ENCODE measurements at places on chromosomes 11 and 22.
A peak's percentile ranks its signal among the peaks of the same experiment; 100 is the strongest.

- peak; percentile 40 for DNase-seq
- H3K27me3 ChIP-seq: no peaks in the 10 kb centered on the region
- H3K27ac ChIP-seq: no peak overlapping the region
- no peaks in the 10 kb centered on the region for H3K36me3 ChIP-seq
Observed at GRCh38 chr11:69292221-69292648, 1.7 kb upstream of the MYEOV start.

GRCh38 chr11:12183827-12184620, 73.6 kb downstream of the MICAL2 start:
- peaks cover 56% of the 10 kb centered on the region for H3K4me1 ChIP-seq
- H3K4me3 ChIP-seq: no peak overlapping the region
- no peaks in the 10 kb centered on the region for H3K36me3 ChIP-seq
- no peak for DNase-seq
- peak overlapping the region; percentile 99 for H3K27ac ChIP-seq

- H3K27me3 ChIP-seq: no peaks in the 10 kb centered on the region
- peaks cover 9% of the 10 kb centered on the region for H3K4me1 ChIP-seq
- DNase-seq: peak; percentile 35
- no peak overlapping the region for H3K4me3 ChIP-seq
- no peak overlapping the region for H3K27ac ChIP-seq
Observed at GRCh38 chr22:23248583-23248982, 68.3 kb downstream of the BCR start.

GRCh38 chr22:18909556-18909955, 3.4 kb downstream of the DGCR6 start:
- H3K27me3 ChIP-seq: no peaks in the 10 kb centered on the region
- H3K36me3 ChIP-seq: no peaks in the 10 kb centered on the region
- H3K4me3 ChIP-seq: no peak overlapping the region
- DNase-seq: no peak
- H3K27ac ChIP-seq: no peak overlapping the region

- H3K36me3 ChIP-seq: no peaks in the 10 kb centered on the region
- H3K4me1 ChIP-seq: no peaks in the 10 kb centered on the region
Observed at GRCh38 chr11:23897453-23898286, 599.2 kb upstream of the LUZP2 start.

DNA sequence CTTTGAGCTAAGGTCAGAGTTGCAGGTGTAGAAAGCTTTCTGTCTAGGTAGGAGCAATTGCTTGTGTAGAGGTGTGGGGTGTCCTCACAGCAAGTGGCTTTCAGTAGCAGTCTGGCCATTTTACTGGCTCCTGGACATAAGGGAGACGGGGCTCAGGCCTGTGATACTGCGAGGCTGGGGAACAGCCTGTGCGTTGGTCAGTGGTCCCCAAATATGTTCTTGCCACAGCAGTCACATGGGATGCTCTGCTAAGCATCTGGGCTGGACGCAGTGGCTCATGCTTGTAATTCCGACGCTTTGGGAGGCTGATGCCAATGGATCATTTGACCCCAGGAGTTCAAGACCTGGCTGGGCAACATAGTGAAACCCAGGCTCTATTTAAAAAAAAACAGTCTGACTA, 1.9 kb downstream of the MCM5 start:
- peaks cover 17% of the 10 kb centered on the region for H3K4me1 ChIP-seq
- H3K4me3 ChIP-seq: no peak overlapping the region
- H3K27me3 ChIP-seq: no peaks in the 10 kb centered on the region
- H3K36me3 ChIP-seq: peaks cover 4% of the 10 kb centered on the region

DNA sequence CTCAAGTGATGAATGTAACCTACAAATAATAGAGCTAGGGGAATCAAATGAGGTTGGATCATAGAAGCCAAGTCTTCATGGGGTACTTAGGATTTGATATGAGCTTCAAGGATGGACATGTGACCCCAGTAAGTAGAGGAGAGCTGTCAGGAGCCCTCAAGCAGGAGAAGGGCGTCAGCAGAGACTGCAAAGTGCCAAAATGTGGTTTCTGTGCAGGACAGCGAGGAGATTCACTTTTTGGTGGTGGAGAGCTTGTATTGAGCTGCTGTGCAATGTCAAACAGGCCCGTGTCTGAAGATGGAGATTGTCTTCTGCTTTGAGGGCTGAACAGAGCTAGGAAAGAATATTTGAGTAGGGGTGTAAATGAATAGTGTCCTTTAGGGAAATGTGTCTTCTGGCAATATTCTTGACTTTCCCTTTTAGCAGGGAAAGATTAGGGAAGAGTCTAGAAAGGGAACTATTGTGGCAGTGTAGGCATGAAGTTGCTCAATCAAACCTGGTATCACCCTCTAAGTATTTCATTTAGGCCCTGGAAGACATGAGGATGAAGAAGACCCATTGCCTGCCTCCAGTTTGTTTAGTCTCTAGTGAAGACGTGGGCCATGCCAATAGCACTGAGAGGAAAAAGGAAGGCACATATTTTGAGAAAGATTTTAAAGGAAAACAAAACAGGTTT, 31.2 kb upstream of the SORL1-AS1 start:
- no peak overlapping the region for H3K27ac ChIP-seq
- no peak for DNase-seq
- no peak overlapping the region for H3K4me3 ChIP-seq

GRCh38 chr11:75786101-75786736, 17.6 kb downstream of the DGAT2 start:
- H3K36me3 ChIP-seq: no peaks in the 10 kb centered on the region
- H3K27ac ChIP-seq: no peak overlapping the region
- no peak overlapping the region for H3K4me3 ChIP-seq

DNA sequence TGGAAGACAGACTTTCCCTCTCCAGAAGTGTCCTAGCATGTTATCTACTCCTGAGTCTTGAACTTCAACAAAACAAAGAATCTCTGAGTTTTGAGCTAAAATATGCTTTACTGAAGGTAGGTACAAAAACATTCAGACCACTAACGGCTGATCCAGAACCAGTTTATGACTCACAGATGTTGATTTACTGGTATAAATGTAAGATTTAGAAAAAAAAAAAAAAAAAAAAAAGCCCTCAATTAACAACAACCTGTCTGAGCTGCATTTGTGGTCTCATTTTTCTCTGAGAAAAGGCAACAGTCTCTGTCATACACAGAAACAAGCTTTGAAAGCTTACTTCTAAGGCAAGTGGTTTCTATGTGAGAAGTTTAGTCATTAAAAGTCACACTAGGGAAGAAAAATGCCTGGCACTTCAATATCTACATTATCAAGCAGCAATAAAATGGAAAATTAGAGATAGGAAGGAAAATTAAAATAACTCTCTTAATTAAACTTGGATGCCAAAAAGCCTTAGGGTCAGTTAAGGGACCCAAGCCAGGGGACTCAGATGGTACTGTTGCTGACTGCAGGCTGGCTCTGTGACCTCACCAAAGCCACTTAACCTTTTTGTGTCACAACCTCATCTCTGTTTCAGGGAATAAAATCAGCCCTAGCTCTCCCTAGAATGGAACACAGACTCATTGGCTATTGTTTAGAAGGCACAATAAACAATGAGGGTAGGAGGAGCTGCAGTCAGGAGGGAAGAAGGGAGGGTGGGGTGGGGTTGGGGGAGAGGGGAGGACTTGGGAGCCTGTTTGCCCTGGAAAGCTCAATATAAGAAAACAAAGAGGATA, 61.7 kb downstream of the ETS1 start:
- no peak overlapping the region for H3K4me3 ChIP-seq
- peaks cover 21% of the 10 kb centered on the region for H3K4me1 ChIP-seq
- no peaks in the 10 kb centered on the region for H3K27me3 ChIP-seq
- H3K27ac ChIP-seq: no peak overlapping the region

- no peak overlapping the region for H3K4me3 ChIP-seq
- no peak for DNase-seq
- H3K27ac ChIP-seq: no peak overlapping the region
Observed at GRCh38 chr11:47033439-47033838, 96.9 kb downstream of the CSTPP1 start.

DNA sequence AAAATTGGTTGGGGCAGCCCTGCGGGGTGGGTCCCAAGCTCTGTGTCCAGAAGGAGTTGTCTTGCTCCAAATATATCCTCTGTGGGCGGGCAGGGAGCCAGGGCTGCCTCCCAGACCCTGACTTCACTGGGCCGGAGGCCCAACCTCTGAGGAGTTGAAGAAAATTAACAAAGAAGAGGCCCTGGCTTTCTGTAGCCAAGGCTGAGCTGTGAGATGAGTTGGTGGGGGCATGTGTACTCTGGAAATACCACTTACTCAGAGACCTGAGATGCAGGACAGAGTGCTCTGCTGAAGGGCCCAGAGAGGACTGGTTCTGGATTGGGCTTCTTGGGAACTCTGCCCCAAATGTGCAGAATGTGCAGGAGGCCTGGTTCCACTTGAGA, 96.3 kb downstream of the SWAP70 start:
- no peak for DNase-seq
- H3K4me3 ChIP-seq: no peak overlapping the region
- no peaks in the 10 kb centered on the region for H3K36me3 ChIP-seq
- H3K4me1 ChIP-seq: peaks cover 37% of the 10 kb centered on the region
- H3K27me3 ChIP-seq: no peaks in the 10 kb centered on the region

- no peak for DNase-seq
- H3K4me1 ChIP-seq: no peaks in the 10 kb centered on the region
- no peaks in the 10 kb centered on the region for H3K36me3 ChIP-seq
- no peak overlapping the region for H3K4me3 ChIP-seq
- H3K27me3 ChIP-seq: no peaks in the 10 kb centered on the region
Observed at GRCh38 chr11:15341587-15341986, 226.9 kb downstream of the INSC start.

GRCh38 chr11:16111690-16112089, 244.7 kb downstream of the SOX6 start:
- no peak for DNase-seq
- H3K4me1 ChIP-seq: no peaks in the 10 kb centered on the region
- H3K36me3 ChIP-seq: no peaks in the 10 kb centered on the region
- no peak overlapping the region for H3K4me3 ChIP-seq

Measured in endothelial cell of umbilical vein (primary cell).